Astrocyte of the spinal cord (primary cell): ENCODE measurements at places on chromosomes 3 and 15.

- DNase-seq: no peak
Measured at GRCh38 chr3:159366476-159366875, 564.6 kb downstream of the MFSD1 start.

DNA sequence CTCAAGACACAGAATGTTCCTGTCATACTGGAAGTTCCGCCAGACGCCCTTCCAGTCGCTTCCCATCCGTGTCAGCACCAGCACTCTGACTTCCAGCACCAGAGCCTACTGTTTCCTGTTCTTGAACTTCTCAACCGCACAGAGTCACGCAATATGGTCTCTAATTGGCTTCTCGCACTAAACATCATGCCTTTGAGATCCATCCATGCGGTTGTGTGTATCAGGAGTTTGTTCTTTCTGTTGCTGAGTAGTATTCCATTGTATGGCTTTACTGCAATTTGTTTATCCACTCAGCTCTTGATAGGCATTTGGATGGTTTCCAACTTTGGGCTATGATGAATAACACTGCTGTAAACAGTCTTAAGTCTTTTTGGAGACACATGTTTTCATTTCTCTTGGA is 112.1 kb downstream of the LRRK1 start:
- no peak for DNase-seq

GRCh38 chr15:28022181-28022580 is 76.9 kb downstream of the OCA2 start:
- no peak for DNase-seq

DNA sequence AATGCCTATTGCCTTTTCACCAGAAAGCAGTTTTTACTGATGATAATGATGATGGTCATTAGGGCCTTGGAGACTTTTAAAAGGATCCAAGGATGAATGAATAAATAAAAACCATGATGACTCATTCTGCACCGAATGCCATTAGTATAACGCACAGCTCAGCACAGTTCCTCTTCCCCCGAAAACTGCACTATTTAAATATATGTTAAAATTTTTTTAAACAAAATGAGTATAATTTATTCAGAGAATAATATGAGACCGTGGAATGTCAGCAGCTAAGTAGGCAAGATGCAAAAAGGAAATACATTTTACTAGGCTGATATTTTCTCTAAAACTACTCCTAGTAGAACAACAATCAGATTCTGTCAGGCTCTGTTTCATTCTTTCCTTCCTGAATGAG is 83.4 kb upstream of the NANOGP8 start:
- DNase-seq: peak; percentile 72

- DNase-seq: no peak
Measured at GRCh38 chr3:153137626-153138025, 24.4 kb upstream of the RAP2B start.

GRCh38 chr3:98692787-98693473 is 70.2 kb upstream of the ST3GAL6 start:
- no peak for DNase-seq

DNA sequence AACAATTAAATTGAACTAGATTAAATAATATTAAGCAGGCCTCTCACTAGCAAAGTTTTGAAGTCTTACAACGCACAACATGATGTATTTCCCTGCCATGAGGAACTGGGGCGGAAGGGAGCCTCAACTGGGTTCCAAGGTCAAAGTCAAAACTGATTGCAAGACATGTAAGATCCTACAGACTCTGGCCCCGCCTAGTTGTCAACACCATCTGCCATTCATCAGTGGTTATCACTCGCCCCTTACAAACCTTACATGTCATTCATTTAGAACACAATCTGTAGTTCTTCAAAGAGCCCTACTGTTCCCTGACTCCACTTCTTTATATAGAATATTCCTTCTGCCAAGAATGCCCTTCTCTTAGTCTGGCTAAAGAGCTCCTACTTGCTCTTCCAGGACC is 10.0 kb downstream of the ATP13A3 start:
- no peak for DNase-seq

DNA sequence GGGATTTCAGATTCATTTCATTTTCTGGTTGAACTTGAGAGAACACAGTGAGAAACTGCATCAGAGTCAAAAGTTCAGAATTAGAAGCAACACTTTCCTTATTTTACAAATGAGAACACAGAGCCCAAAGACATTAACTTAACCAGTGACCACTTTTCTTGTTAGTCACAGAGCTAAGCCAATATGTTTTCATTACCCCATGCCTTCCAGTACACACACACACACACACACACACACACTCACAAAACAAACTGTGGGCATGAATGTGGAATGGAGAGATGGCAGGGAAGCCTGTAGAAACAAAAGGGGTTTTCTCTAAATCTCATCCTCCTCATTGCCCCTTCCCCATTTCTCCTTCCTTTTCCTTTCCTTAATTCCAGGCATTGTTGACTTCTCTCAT is 267.4 kb upstream of the GADL1 start:
- peak; percentile 51 for DNase-seq

DNA sequence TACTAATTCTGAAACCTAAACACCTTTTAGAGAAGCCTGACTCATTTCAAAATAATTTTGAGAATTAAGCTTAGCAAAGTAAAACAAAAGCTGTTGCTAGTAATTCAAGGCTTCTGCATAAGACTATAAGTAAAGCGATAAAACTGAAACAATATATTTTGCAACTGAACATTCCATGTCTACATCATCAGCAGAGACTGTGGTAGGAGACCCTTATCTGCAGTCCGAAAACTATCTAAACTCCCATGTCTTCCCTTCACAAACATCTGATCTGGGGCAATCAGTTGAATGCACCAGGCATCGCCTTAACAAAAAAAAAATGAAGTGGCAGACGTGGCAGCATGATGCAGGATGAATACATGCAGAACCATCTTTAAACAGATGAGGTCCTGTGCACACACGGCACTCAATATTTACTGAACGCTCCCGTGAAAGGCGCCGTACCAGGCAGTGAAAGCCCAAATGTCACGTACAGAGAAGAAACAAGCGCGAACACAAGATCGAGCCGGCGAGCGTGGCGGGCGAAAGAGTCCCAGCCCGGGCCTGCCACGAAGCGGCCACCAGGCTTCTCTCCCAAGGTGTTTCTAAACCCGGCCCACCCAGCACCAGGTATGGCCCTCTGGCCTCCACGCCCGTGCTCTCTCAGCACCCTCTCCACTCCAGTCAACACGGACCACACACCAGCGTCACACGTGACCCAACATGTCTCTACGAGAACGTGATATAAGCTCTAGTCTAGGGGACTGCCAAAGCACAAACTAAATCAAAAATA is 63.0 kb downstream of the CHSY1 start:
- DNase-seq: peak; percentile 74

GRCh38 chr3:188296761-188297612 is 143.0 kb downstream of the LPP start:
- peak; percentile 66 for DNase-seq

GRCh38 chr3:138184994-138185393 is 2.1 kb upstream of the ARMC8 start:
- no peak for DNase-seq

DNA sequence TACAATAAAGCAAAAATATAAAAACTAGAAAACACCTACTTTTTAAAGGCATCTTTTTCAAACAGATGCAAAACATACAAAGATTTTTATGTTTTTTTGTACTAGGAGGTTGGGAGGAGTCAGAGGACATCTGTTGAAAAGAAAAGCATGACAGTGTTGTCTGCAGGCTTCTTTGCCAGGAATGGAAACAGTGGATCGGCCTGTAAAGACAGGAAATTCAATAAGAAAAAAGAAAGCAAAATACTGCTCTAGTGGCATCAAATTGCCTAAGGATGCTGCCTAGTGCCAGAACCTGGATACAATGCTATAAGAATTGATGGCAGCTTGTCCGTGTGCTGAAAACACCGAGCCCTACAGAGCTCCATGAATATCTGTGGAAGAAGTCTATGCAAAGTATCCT is 69.9 kb downstream of the TBC1D5 start:
- DNase-seq: peak; percentile 12
